ENCODE measurements at places on chromosomes 6 and 20.

- no peak for DNase-seq
These were observed 108.8 kb upstream of the TBX18 start for GRCh38 chr6:84872996-84873723.

GRCh38 chr6:162222521-162222920, 505.0 kb downstream of the PRKN start:
- no peak for DNase-seq

DNA sequence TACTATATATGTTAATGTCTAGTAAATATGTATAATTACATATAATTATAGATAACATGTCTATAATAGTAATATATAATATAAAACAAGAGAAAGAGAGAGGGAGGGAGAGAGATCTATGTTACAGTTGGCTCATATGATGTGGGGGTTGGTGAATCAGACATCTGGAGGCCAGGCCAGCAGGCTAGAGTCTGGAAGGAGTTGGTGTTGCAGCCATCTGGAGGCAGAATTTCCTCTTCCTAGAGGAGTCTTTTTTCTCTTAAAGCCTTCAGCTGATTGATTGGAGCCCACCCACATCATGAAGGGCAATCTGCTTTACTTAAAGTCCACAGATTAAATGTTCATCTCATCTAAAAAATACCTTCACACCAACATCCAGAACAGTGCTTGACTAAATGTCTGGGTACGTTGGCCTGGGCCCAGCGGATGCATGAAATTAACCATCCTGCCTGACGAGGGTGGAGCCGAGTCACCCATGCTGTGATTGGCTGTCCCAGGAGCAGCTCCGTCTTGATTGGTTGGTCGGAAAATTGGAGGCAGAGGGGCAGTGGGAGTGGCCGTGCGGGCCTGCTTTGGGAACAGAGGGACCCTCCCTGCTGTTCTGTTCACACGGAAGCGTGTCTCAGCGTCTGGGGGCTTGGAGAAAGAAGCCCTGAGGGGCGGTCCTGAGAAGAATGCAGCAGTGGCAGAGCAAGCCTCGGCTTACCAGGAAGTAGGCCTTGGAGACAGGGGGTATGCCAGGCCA, 392.4 kb downstream of the QKI start:
- DNase-seq, result no peak

GRCh38 chr20:32474717-32474966, 110.5 kb downstream of the NOL4L start:
- DNase-seq, result no peak

DNA sequence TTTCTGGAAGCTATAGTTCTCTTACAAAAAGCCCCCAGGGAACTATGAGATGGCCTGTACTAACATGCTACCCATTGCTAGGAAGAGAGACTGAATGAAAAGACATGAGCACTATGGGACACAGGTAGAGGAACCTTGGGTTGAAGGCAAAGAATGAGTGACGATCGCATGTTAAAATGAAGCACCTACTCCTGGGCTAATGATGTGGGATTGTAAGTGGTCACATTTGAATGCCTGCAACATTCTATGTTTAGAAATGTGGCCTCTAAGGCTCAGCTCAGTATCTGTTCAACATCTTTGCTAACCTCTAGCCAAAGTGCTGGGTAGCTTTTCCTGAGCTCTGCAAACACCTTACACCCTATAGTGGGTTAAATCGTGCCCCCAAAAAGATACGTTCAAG, 5.2 kb upstream of the ZC3H12D start:
- DNase-seq, result no peak

- no peak for DNase-seq
These were observed 49.2 kb upstream of the ZFP64 start for GRCh38 chr20:52240802-52241201.

GRCh38 chr20:63000958-63001357, 5.8 kb downstream of the BHLHE23 start:
- DNase-seq, result no peak

DNA sequence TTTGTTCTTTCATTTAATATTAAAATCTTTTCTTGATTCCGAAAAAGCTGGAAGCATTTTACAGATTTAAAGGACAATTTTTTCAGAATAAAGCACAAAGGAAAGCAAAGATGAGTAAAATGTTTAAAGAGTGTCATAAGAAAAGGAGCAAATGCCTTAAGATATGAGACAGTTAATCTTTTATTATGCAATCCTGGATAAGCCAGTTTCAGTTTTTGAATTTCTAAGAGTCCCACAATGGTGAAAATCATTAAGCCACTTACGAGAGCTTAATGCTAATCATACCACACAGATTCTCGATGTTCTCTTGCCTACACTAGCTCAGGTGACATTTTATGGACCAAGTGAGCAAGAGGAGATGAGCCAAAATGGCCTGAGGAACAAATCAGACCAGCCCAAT, 103.7 kb upstream of the RNF217 start:
- DNase-seq, result no peak

DNA sequence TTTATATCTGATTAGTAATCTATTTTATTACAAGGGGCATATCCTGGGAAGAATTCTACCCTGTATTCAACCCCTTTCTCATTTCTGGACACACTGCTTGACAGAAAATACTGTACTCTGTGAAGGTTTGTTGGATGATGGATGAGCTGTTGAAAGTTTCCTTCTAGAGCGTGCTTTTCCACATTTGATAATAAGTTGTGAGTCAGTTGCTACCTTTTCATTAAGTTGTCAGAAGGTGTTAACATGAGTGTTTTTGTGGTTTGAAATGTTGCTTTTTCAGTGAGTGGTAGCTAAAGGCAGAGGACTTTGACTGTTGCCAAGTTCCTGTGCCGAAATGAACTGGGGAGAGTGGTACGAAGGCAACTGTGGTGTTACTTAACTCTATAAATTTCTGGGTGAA, 3.9 kb upstream of the ECI2 start:
- no peak for DNase-seq

DNA sequence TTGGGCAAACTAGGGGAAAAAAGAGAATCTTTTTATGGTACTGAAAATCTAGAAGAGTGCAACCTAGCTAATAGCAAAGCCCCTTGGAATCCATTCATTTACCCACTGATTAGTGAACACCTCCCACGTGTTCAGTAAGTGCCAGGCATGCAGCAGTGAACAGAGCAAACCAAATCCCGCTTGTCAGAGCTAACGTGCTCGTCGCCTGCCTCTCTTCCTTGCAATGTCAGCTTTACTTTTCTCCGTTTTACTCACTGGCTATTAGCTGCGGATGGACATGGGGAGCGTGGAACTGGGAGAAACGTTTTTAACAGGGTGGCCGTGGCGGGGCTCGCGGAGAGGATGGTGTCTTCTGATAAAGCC, 120.4 kb downstream of the SYNDIG1 start:
- DNase-seq, result no peak

DNA sequence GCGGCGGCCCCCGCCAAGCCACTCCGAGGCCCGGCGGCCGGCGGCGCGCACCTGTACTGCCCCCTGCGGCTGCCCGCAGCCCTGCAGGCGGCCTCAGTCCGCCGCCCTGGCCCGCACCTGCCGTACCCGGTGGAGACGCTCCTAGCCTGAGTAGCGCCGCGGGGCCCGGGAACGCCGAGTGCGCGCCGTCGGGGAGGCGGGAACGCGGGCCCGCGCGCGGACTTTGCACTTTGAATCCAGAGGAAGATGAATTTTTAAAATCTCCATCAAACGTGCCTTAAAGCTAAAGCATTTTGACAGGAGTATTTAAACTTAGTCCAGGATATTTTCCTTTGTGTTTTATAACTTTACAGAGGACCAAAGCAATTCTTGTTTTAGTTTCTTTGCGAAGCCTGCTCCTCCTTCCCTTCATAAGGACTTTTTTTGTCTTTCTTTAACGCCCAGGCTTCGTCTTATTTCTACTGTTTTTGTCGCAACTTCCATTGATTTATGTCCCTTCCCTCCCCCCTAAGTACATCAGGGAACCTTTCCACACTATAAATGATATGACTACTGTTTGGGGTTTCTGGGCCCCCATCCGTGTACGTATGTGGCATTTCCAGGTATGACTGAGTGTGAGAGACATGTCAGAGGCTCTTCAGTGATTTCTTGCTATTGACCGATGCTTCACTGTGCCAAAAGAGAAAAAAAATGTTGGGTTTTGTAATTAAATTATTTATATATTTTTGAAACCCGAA, 2.0 kb downstream of the FOXQ1 start:
- no peak for DNase-seq

- DNase-seq, result no peak
These were observed 4.0 kb upstream of the ACSS1 start for GRCh38 chr20:25061821-25062530.

- no peak for DNase-seq
These were observed 544 bp upstream of the ACAT2 start for GRCh38 chr6:159761129-159761872.

DNA sequence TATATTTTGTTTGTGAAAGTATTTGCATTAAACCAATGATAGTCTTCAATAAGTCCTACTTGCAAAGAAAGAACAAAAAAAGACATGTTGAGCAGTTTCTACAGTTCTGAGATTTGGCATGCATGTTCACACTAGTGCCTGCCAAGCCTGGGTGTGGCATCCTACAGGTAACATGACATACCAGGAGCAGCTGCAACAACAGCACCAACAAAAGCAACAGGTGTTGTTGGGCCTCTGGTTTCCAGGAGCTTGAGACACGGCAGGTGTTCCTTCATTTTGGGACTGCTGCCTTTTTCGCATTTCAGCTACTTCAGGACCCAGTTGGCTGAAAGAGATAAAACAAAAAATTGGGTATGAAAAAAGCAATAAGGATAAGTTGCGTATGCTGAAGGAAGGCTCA, 41.2 kb upstream of the MTRF1L start:
- no peak for DNase-seq

GRCh38 chr6:38156818-38157565, 337.5 kb downstream of the ZFAND3 start:
- no peak for DNase-seq

- no peak for DNase-seq
These were observed 106.7 kb downstream of the UNC5CL start for GRCh38 chr6:40932366-40932765.

DNA sequence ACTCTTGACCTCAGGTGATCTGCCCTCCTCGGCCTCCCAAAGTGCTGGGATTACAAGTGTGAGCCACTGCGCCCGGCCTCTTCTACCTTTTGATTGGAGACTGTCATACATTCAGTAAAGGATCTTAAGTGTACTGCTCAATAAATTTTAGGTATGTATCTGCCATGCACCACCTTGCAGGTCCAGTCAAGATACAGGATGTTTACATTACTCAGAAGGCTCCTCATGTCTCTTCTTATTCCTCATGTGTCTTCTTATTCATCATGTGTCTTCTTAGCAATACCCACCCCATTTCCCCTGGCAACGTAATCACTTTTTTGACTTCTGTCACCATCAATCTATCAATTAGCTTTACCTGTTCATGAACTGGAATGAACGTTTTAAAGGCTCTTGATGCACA, 7.9 kb downstream of the MEA1 start:
- no peak for DNase-seq

GRCh38 chr20:22098511-22098910, 393.0 kb downstream of the PAX1 start:
- DNase-seq, result no peak

- no peak for DNase-seq
These were observed 620.4 kb upstream of the MANEA start for GRCh38 chr6:94956910-94957309.

DNA sequence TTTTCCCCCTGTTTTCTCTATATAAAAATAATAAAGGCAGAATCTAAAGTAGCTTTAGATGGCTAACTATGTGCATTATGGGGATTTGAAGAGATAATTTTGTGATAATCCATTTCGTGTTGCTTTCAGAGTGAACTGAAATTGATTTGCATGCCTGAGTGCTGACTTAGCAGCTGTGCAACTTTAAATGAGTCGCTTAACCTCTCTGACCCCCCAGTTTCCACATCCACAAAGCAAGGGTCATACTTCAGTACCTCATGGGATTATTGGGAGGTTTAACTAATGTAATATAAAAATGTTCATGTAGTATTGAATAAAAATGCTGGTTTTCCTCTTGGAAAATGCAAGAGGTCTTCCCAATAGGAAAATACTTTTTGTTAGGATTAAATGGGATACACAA, 63.8 kb upstream of the FABP7 start:
- DNase-seq, result no peak

GRCh38 chr20:39248171-39248861, 286.2 kb downstream of the DHX35 start:
- DNase-seq, result no peak

DNA sequence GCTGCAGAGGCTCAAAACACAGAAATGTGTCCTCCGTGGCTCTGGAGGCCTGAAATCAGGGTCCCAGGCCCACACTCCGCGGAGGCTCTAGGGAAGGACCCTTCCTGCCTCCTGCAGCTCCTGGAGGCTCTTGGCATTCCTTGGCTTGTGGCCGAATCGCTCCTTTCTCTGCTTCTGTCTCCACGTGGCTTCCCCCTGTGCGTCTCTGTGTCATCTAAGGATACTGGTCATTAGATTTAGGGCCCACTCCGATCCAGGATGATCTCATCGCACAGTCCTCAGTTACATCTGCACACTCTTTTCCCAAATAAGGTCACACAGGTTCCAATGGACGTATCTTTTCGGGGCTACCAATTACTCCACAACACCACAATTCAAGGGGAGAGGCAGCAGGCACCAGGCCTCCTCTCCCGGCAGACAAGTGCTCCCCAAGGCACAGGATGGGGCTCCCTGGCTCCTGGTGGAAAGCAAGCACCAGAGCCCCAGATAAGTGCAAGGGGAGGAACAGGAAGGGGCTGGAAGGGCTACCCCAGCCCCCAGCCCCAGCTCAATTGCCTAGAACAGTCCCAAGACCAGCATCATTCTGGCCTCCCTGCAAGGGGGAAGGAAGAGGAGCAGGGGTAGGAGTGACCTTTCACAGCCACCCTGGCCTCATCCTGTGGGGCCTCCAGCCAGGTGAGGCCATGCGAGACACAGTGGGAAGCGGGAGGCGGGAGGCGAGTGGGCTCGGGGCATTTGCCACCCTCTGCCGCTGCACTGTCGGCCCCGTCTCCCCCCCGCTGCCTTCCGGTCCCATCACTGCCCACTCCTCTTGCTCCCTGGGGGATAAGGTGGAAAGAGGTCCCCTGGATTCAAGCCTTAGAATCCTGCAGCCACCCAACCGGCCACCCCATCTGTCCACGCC, 16.3 kb downstream of the NTSR1 start:
- DNase-seq, result no peak

DNA sequence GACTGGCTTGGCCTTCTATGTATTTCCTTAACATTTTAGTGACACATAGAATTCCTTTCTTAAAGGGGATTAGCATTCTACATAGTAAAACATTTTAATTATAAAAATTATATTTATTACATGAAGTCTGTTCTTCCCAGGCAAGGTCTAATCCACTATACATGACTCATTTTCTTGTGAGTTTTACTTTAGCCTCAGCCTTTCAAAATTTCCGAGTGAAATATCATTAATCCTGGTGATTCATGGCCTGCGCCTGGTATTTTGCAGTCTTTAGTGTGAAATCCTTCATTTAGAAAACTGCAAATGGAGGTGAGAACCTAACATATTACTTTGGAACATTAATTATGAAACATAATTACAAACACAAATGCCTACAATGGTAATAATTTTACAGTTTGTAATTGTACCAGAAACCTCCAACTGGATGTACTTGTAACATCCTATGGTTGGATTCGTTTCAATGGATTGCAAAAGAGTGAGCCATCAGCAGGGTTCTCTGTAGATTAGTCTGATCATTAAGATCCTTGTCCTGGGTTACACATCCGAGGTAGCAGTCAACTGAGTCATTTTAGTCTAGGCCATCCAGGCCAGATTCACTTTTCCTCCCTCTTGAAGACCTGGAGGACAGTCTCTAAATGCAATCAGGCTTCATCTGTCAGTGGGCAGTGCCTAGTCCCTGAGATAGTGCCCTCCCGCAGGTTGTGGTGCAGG, 272.0 kb downstream of the PACRG start:
- DNase-seq, result no peak
